ENCODE measurements at places on chromosomes 5 and 9. TPM values are rescaled to one million over a fixed set of nuclear protein-coding genes. Genes with fewer than 3 reads are reported as not detected.

Gene OR1J2
- total RNA-seq = not detected

Gene DNAH5
- total RNA-seq = 2.3 TPM

Gene TRMT10B
- total RNA-seq = 6.1 TPM

Gene SLC25A48
- not detected for total RNA-seq

Gene ZDHHC11
- 20.9 TPM for total RNA-seq

Gene ADAMTS13
- total RNA-seq = 0.69 TPM

Gene RFX3
- 1.4 TPM for total RNA-seq

Gene DMGDH
- total RNA-seq = not detected

Gene OR1Q1
- total RNA-seq = not detected
